ENCODE measurements at places on chromosomes 4 and X.

DNA sequence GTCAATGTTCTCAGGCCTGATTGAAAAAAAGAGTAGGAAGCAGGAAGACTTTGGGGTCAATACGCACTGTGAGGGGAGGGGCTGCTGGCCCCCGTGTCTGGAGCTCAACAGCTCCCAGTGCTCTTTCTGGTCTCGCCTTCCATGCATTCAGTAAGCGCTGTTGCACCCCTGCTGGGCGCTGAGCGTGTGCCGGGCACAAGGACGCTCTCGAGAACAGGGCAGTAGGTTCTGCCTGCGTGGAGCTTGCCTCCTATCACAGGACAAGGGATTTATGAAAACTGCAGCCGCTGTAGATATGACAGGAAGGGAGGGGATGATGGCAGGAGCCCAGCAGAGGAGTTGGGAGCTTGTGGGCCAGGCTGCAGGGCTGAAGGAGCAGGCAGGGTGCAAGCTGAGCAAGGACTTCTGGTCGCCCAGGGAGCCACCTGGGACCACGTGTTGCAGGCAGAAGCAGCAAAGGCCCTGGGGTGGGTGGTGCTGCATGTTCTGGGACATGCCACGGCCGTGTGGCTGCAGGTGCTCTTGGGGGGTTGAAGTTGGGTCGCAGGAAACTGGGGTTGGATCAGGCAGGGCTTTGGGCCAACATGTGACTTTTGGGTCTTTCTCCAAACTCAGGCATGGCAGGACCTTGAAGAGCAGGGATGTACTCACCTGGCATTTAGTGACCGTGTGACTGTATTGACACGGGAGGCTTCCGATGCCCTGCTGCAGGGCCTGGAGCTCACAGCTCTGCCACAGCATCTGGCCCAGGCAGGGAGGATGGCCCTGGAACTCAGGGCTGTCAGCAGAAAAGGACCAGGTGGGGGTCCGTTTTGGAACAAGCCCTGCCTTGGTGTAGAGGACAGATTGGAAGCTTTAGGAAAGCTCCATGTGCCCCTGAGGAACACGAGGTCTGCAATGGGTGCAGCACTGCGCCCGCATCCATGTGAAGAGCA is 97.9 kb downstream of the CPZ start:
- no peak for DNase-seq

GRCh38 chr4:107654694-107655093 is 65.3 kb downstream of the PAPSS1 start:
- no peak for DNase-seq

DNA sequence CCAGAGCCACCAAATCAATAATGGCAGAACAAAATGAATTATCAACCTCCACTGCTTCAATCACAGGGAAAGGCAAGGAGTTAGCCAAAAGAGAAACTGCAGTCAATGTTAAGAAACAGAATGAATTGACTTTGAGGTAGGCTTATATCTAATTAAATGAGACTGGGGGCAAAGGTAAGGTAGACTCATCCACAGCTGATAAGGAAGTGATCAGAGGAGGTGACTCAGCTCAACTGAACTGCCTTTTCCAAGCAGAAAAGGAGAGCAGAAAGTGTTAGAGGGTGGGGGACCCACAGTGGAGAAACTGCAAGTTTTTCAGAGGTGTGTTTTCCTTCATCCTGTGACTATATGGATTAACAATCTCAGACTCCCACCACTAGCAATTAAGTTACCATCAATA is 345.8 kb upstream of the PPARGC1A start:
- no peak for DNase-seq

DNA sequence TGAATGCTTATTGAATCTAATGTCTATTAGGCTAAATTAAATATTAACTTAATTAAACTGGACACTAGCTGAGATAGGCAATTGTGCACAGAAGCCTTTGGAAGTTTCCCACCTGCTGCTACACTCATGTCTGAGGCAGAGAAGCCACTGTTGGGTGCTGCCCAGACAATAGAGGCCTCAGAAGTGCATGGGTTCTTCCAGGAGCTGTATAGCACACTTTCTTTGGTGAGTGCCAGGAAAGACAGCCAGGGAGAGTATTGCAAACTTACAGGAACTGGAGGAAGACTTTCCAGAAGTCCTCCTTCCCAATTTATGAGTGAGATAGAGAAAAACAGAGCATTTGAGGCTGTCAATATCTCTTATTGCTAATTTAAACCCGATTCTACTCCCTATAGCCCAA is 89.9 kb downstream of the GPAT3 start:
- DNase-seq: no peak

DNA sequence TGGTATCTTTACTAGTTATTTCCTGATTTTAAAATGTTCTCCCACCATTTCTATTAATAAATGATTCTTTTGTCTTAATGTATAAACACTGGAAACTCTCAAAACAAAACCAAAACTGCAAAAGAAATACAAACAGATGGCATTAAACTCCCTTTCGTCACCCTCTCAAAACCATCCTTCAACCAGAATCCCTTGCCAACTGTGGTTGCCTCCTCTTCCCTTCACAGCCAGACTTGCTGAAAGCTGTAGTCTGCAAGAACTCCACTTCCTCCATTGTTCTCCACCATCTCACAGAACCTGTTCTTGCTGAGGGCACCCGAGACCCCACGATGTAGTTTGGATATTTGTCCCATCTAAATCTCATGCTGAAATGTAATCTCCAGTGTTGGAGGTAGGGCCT is 96.5 kb downstream of the WWC2 start:
- no peak for DNase-seq

- DNase-seq: no peak
Measured at GRCh38 chr4:169272265-169272886, 1.6 kb upstream of the SH3RF1 start.

DNA sequence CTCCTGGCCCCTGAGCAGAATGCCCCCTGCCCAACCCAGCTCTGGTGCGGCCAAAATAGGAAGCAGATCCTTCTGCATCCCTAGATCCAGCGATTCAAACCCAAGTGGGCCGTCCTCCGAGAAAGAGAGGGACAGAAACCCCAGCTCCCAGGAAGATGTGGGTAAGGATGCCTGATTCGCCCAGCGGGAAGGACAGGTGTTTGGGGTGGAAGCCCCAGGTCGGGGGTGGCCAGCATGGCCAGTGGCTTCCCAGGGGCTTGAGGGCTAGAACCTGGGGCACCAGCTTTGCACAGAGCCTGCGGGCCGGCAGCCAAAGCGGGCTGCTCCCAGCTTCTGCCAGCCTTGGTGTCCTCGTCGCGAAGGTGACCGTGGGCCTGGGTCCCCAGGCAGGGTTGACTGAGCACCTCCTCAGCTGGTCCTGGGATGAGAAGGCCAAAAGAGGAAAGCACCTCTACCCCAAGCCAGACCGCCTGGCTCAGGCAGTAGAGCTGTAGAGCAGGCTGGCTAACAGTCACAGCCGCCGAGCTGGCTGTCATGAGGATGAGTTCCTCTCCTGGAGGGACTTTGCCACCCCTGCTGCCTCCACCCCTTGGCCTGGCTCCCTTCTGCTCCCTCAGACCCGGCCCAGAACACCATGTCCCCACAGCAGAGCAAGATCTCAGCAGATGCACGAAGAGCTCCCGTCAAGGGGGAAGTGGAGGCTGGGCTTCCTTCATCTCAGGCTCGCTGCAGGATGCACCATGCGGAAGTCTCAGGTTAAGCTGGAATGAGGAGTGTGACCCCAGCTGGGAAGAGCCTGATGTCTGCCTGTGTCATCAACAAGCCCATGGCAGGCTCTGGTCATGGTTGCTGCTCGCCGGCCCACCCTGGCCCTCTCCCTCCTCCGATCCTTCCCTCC is 59.9 kb downstream of the CPZ start:
- no peak for DNase-seq
